ENCODE measurements at places on chromosomes 2 and 18. TPM values are rescaled to one million over a fixed set of nuclear protein-coding genes. Genes with fewer than 3 reads are reported as not detected.

KCTD1 gene
- polyA plus RNA-seq: 70.3 TPM

DSG1 gene
- 0.11 TPM for polyA plus RNA-seq

SLC35F5 gene
- polyA plus RNA-seq: 153 TPM

EEF1B2 gene
- 679 TPM for polyA plus RNA-seq

FAM237A gene
- polyA plus RNA-seq: not detected

Measured in right renal cortex interstitium (tissue), 3 donors.